ENCODE measurements at places on chromosomes 1 and 21.

- DNase-seq, result no peak
These were observed 8.0 kb upstream of the LCE5A start for GRCh38 chr1:152502496-152503180.

DNA sequence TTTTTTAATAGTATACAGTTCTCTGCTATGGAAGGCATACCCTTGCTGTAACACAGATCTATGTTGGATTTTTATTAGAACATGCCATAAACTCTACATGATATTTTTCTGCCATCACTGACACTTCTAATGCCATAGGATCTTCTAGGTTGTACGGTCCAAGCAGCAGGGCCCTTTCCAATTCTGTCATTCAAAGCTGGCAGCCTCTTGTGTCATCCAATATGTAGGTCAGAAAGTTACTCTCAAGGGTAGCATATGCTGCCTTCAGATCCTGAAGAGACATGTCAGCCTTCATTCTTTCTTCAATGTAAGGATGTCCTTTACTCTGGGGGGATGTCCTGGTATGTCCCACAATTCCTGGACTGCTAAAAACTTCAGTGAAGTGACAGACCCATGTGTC is 629.2 kb upstream of the USP24 start:
- DNase-seq, result no peak

- DNase-seq, result no peak
These were observed 4.9 kb upstream of the GBP1 start for GRCh38 chr1:89069951-89070350.

DNA sequence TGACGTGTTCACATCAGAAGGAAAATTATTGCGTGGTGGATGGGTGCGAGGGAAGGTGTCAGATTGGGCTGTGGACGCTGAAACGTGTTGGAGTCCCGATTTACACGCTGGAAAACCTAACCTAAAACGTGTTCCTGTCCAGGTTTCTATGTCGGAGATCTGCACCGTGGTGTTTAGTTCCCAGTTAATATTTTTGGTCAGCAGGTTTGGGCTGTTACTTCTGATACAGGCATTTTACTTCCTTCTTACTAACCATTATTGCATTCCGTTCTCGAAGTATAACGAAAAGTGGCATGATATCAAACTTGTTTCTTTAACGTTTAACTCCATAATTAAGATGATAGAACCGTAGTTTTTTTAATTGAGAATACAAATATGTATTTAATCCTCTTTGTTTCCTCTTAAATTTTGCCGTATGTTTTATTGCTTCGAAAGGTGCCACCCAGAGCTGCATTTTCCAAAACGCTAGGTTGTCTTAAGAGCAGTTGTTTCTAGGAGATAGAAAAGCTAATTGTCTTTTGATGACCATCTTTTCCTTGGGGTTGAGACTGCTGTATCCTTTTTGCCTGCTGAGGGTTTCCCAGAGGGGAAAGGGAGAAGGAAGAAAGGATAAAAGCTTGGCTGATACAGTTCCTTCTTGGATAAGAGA is 1.3 kb downstream of the ADARB1 start:
- no peak for DNase-seq

DNA sequence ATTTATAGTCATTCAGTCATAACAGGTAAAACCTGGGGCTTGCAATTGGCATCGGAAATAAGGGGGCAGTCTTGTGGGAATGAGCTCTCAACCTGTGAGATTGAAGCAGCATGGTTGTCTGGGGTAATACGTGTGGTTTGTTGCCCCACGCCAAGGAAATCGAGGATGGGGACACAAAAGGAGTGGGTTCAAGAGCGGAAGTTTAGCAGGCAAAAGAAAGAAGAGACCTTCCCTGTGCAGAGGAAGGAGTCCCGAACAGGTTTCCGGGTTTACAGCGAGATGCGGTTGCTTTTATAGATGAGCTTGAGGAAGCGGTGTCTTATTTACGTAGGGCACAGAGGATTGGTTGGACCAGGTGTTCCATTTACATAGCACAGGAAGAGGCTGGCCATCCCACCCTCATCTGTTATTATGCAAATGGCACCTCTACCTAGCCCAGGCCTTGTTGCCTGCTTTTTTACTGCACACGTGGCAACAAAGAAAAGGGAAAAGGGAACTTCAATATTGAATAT is 37.3 kb downstream of the IFNAR1 start:
- no peak for DNase-seq

DNA sequence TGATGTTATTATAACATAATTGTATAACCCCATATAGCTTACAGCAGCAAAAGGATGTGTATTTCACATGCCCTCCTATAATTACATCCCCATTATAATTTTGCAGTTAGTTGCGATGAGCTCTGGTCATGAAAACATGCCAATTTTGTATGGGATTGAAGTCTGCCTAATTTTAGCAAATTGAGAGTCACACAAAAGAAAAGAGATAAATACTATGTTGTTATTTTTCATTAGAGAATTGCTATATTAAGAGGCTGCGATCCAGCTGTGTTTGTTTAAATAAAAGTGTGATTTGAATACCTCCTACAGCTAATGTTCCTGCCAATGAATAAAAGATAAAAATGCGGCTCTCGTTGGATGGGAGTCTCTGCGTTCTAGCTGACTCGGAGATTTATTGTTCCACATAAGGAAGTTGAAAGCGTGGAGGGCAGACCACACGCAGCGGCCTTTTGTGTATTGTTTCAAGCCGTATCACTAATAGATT is 461.0 kb upstream of the NFIA start:
- no peak for DNase-seq
